MV-4-11 (cell line): ENCODE measurements at places on chromosomes 1 and 21.

DNA sequence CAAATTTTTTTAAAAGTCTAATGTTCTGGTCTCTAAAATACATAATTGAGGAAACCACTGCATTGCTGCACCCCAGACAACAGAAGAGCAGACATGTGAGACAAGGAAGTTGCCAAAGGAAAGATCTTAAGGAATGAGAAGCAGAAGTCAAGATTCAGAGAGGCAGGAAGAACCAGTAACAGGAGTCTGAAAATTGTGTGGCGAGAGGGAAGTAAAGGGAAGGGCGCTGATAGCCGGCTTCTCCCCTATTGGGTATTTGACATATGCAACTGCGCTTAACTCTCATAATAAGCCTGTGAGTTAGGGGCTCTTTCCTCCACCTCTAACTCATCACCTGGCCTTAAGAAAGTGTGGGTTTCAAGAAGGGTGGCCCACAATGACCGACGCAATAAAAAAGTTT, 21.9 kb upstream of the KIF14 start:
- peak; percentile 84 for DNase-seq

- DNase-seq, result no peak
Measured at GRCh38 chr1:36323636-36324352, at the start of gene EVA1B. Gene EVA1B (minus strand): TSS chr1:36323645. CDS start chr1:36323037, 608 bp downstream.

GRCh38 chr21:45318556-45319404, 31.1 kb upstream of the POFUT2 start:
- DNase-seq, result no peak

DNA sequence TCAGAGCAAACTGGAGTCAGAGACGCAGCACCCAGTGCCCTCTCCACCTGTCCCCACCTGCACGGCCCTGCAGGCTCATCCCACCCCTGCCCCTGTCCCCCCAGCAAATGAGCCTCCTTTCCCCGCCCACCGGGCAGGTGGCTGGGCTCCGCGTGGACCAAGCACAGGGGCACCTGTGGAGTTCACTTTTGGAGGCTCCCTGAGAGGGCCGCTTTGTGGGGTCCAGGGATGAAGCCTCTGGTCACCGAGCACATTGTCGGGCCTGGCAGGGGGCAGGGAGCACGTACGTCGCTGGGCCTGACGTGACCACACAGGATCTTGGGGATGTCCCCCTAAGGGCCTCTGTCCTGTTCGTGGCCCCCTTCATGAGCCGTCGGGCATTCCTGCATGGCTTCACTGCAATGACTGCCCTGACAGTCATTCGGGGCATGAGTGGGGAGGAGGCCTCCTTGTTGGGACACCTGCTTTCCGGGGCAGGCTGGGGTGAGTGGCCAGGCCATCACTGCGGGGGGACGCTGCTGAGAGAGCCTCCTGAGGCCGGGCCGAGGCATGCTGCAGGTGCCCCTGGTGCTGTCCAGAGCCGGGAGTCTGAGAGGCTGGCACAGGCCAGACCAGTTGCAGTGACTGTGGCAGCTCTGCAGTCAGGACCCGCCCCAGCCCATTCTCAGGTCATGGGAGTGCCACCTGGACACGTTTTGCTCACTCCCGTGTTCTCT, 19.7 kb downstream of the SLX9 start:
- no peak for DNase-seq

DNA sequence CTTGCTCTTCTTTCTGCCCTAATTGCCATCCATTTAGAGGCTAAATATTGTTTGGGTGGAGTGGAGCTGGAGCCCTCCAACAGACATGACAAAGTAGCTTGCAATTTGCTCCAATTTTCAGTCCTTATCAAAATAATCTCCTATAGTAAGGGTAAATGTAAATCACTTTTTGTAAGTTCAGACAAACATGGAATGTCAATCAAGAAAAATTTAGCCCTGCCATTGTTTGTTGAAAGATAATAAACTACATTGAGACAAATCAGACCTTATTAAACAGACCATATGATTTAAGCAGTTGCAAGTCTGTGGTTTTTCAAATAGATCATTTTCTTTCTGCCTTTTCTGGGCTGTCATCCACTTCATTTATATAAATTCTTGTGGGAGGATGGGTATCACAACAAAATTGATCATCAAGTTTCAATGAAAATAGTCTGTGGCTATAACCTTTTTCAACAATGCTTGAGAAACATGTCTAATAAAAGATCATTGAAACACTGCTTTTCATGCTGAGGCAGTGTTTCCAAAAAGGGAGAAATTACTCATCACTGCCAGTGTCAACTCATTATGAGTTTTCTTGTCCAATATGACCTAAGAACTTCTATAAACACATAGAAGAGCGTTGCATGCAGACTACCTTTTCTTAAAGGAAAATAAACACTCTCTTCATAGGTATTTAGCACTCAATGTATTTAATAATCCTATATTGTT, 1152.0 kb upstream of the B3GALT2 start:
- DNase-seq, result no peak
